Activated CD8-positive, alpha-beta T cell treated with anti-CD3 and anti-CD28 coated beads, Interleukin-2, amount 10 ng/mL, durations not matched to agents 7 days and 5 days (primary cell): ENCODE measurements at places on chromosomes 3 and 15.

GRCh38 chr15:69344238-69344637 lies 45.5 kb downstream of the PAQR5 start:
- DNase-seq, result no peak

GRCh38 chr3:186032321-186032720 lies 76.6 kb downstream of the ETV5 start:
- no peak for DNase-seq

DNA sequence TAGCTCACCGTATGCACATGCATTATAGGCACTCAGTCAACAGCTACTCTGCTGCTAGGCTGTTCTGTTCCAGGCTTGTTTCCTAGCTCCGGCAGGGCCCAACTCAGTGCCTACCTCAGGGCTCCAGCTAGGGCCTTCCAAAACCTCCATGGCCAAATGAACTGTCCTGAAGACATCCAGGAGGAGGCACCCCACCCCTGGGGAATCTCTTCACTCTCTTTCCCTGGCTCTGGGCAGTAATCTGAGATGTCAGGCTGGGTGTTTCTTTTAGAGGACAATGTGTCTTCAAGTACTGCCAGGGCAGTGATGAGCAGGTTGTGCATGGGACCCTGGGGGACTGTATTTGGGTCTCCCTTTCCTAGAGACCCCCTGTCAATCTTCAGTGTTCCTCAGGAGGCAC lies 38.3 kb upstream of the TPM1 start:
- no peak for DNase-seq

- no peak for DNase-seq
Measured at GRCh38 chr15:99511531-99511865, 54.3 kb upstream of the MEF2A start.

DNA sequence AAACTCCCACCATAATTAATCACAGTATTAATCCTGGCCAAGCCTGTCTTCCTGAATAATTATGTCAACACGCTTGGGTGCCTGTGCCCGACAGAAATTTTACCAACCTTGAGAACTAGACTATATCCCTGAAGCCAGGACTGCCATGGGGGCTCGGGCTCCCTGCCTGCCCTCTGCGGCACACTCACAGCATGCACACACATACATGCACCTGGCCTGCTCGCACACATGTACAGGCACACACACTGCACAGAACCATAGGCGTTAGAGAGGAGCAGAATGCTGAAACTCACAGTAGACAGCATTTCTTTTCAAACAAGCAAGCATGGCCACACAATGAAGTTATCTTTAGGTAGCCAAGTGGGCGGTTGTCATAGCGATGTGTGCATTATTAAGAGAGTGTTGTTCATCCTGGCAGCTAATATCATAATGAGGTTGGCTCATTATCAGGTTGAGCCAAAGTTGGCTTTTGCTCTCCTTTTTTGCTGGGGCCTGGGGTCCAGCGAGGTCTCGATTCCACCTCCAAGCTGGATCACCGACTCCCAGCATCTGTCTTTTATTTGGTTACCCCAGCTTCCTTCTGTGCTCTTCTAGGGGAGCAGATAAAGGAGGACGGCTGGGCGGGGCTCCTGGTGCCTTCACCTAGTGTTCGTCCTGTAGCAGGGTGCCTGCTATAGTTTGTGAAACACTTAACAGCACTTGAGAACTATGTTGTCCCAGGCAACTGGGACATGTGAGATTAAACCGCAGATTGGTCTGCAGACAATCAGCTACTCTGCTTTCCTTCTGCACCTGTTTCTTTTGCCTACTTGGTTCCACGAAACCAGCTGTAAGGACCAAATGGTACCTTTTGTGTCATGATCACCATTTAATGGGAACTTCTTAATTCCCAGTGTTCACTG lies 91.4 kb downstream of the ZNF621 start:
- no peak for DNase-seq

DNA sequence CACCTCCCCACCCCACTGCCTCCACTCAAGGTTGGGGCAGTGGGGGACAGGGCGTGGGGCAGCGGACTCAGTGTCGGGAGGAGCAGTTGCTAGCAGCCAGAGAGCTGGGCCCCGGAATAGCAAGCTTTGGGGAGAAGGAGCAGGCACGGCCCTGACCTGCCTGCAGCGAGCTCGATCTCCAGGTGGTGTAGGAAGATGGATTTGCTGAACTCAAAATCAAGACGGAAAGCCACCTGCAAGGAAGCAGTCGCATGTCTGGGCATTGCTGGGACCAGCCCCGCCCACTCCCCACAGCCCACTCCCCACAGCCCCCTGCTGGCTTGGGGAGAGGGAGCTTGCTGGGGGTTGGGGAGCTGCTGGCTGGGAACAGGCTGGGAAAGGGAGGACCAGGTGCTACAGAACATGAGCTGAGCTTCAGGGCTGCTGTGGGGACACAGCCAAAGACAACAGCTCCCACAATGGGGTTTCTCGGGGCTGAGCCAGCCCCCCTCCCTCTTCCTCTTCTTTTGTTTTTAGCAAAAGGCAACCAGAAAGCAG lies 38.0 kb downstream of the FEM1B start:
- no peak for DNase-seq

DNA sequence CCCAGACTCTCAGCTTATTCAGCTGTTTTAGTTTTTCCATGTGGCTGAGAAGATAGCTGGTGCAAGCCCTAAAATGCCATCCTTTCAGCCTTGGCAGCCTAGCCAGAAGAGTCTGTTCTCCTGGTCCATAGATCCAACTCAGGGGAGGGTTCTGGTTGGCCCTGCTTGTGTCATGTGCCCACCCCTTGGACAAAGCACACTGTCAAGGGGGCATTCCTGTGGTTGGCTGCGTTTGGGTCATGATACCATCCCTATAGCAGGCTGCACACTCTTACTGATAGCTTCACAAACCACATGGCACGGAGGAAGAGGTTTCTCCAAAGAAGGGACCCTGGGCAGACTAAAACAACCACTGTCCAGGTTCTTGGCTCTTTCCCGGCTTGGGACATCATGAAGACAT lies 8.4 kb upstream of the FSTL1 start:
- no peak for DNase-seq

DNA sequence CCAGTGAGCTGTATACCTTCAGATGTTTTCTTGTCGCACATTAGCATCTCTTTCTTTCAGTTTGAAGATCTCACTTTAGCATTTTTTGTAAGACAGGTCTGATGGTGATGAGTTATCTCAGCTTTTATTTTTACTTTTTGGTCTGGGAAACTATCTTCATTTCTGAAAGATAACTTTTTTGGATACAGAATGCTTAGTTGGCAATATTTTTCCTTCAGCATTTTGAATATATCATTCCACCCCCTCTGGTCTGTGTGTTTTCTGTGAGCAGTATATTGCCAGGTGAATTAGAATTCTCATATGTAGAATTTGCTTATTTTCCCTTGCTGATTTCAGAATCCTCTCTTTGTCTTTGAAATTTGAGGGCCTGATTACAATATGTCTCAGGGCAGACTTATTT lies 743.3 kb downstream of the PLOD2 start:
- DNase-seq, result no peak

GRCh38 chr3:149462051-149462450 lies 12.4 kb upstream of the TM4SF4 start:
- no peak for DNase-seq

- DNase-seq, result no peak
Measured at GRCh38 chr3:66115858-66116654, 77.3 kb upstream of the MAGI1 start.

DNA sequence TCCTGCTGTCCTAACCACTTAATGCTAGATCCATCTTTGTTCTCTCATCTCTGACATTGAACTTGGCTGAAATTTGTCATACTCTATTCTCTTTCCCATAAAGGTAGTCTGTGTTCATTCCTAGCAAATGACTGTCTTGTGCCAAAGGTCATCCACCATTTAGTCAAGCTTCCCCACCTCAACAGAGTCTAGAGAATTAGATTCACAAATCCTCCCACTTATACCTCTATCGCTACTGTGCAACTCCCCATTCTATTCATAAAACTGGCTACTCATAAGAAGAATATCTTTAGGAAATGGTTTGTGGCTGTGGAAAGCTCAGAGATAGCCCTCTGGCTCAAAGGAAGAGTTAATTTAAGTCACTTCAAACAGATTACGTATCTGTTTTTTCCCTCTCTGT lies 59.7 kb upstream of the MBNL1 start:
- DNase-seq, result no peak

- DNase-seq, result no peak
Measured at GRCh38 chr3:170493712-170494182, 75.1 kb downstream of the CLDN11 start.

GRCh38 chr3:30253832-30254231 lies 352.6 kb upstream of the TGFBR2 start:
- DNase-seq, result no peak

DNA sequence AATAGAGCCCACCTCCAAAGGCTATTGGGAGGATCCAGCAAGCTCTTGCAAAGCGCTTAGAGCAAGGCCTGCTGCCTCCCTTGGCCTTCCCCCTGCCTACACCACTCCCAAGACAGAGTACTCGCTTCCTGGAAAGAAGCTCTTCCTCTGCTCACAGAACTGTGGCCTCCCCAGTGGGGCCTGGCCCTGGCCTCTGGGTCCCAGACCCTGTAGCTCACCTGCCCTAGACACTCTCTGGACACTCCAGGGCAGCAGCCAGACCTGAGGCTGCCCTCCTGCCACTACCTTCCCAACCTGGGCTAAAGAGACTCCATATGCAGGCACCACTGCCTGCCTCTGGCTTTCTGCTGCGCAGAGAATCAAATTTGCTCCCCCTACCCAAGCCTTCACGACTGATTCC lies 49.9 kb downstream of the GRIP2 start:
- DNase-seq, result no peak

DNA sequence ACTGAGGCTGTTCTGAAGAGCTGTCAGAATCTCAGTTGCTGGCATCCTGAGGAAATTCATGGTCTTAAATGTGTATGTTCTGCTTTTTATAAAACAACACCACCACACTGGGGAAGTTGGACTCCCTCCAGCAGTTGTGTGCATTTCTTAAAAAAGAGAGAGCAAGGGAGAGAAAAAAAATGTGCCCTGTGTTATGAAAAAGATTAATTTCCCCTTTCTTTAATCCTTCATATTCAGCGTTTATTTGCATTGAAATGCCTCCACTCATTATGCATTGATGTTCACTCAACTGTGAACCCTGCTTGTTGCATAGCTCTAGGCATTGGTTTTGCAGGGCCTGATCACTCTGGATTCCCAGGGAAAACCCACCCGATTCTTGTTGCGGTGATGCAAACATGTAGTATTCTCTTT lies 4.4 kb upstream of the ZNF609 start:
- no peak for DNase-seq

- no peak for DNase-seq
Measured at GRCh38 chr3:137471130-137471529, 293.0 kb upstream of the SOX14 start.

- peak; percentile 76 for DNase-seq
Measured at GRCh38 chr15:79595995-79596622, 164.0 kb downstream of the MINAR1 start.

GRCh38 chr15:94286583-94286982 lies 55.2 kb downstream of the MCTP2 start:
- DNase-seq, result no peak

DNA sequence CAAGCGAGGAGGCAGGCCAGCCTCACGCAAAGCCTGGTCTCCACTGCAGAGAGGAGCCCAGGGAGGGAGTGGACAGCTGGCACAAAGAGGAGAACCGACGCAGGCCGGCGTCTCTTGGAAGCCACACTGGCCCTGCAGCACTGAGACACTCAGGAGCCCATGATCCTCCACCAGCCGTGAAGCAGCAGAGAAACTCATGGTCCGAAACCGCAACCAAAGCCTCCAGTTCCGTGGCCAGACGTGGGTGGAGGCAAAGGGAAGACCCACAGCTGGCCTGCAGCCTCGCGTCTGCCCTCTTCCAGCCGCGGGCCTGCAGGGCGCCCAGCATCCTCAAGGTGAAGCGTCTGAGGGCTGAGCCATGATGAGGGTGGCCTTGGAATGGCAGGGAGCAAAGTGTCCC lies 62.2 kb upstream of the SEC61A1 start:
- DNase-seq, result no peak
